ENCODE measurements at places on chromosomes 7 and 10. TPM values are rescaled to one million over a fixed set of nuclear protein-coding genes. Genes with fewer than 3 reads are reported as not detected.

DNA sequence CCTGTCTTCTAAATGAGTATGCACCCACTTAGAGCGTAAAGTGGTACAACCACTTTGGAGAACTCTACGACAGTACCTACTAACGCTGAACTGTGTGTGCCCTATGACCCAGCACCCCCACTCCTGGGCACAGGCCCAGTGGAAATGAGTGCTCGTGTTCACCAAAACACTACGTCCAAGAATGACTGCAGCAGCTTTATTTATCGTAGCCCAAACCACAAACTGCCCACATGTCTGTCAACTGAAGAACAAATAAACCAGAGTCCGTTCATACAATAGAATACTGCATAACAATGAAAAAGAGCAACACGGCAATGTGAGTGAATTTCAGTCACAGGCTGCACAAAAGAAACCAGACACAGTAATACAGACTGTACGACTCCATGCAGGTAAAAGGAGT is 35.4 kb downstream of the TLL2 start:
- no peak for DNase-seq

Gene KCND2
- total RNA-seq, result not detected

DNA sequence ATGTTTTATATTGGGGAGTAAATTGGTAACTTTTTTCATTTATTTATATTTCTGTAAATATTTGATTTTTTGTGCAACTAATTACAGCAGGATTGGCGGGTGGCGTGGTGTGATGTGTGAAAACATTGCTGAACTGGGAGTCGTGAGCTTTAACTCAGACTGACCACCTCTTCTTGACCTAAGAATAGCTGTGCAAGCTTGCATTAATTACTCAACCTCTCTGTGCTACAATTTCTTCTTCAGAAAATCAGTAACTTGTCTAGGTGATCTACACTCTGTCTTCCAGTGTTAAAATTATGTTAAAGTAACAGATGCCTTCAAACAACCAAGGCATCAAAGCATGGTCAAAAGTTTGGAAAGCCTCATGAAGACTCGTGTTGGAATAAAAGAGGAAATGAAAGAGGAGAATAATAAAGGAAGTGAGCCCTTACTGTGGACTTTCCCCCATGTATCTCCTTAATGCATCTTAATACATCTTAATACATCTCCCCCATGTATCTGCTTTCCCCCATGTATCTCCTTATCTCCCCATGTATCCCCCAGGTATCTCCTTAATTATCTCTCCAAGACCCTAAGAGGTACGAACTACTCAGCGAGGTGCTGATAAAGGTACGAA is 71.2 kb downstream of the SVIL start:
- DNase-seq, result no peak

Gene KDM7A
- total RNA-seq, result 20.5 TPM

GRCh38 chr7:81519886-81520285 is 250.0 kb downstream of the HGF start:
- no peak for DNase-seq

DNA sequence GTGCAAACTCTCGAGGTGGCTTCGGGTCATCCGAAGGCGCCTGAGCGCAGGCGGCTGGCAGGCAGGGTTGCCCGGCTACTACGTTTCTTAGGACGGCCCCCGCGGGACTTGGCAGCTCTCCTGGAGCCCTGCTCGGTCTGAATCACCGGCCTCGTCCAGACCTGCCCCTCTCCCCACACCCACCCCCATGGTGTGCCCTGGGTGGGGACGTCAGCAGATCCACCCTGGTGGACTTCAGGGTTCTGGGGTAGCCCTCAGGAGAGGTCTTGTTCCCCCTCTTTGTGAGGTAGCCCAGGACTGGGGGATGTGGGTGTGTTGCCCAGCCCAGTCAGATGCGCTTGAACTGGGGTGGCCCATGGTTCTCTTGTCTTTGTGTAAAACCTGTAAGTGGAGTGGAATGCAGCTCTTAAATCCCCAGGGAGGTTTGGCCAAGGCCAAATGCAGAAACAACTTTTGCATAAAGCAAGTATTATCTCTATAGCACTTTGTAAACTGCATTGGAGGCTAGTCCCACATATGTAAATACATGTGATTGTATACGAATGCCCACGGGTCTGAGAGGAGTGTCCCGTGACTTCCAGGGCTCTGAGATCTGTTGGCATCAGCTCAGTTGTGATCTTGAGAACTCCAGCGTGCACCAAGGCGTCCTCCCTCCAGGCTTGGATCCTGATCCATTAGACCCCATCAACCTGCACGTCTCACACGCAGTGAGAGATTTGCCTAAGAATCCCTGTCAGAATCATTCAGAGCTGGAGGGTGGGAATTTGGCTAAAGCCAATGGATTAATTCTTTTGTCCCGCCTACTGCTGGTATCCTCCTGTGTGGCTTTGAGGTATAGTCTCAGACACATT is 1.8 kb downstream of the PFKFB3 start:
- DNase-seq, result no peak

GRCh38 chr10:87585565-87586514 is 73.8 kb upstream of the PAPSS2 start:
- no peak for DNase-seq
